Progenitor cell of endocrine pancreas (in vitro differentiated cells): ENCODE measurements at places on chromosomes 4 and X. TPM values are rescaled to one million over a fixed set of nuclear protein-coding genes. Genes with fewer than 3 reads are reported as not detected.

The SLC4A4 gene
- 281 and 286 TPM in 2 replicates for total RNA-seq

The SH3D19 gene
- total RNA-seq = 35.5 and 38.4 TPM in 2 replicates

The FAM241A gene
- 0.22 and 0.29 TPM in 2 replicates for total RNA-seq

The RBM47 gene
- total RNA-seq = 64.3 and 64.8 TPM in 2 replicates

The ELF4 gene
- total RNA-seq = 4.8 and 6.2 TPM in 2 replicates

The PPEF2 gene
- not detected in 2 replicates for total RNA-seq

The DCX gene
- 145 and 171 TPM in 2 replicates for total RNA-seq

The GK2 gene
- not detected in 2 replicates for total RNA-seq

The LAS1L gene
- total RNA-seq = 38.6 and 38.9 TPM in 2 replicates

The BGN gene
- 0.98 and 1.1 TPM in 2 replicates for total RNA-seq

The VEGFC gene
- total RNA-seq = 0.38 and 0.67 TPM in 2 replicates

The CT45A5 gene
- total RNA-seq = not detected in 2 replicates

The STS gene
- total RNA-seq = 7.6 and 7.8 TPM in 2 replicates

The RBMX2 gene
- 28.1 and 29.7 TPM in 2 replicates for total RNA-seq

The NXF3 gene
- not detected in 2 replicates for total RNA-seq

The FOXR2 gene
- total RNA-seq = not detected in 2 replicates

The MAN2B2 gene
- 25.4 and 26.2 TPM in 2 replicates for total RNA-seq

The F11 gene
- 0.51 and 0.53 TPM in 2 replicates for total RNA-seq

The COX7B2 gene
- total RNA-seq = not detected in 2 replicates

The GRIA2 gene
- 2.3 and 2.5 TPM in 2 replicates for total RNA-seq

The ARHGAP24 gene
- 17.6 and 17.8 TPM in 2 replicates for total RNA-seq

The SSX3 gene
- total RNA-seq = not detected in 2 replicates

The MUC7 gene
- not detected in 2 replicates for total RNA-seq

The RPA4 gene
- total RNA-seq = 0.91 and 1.6 TPM in 2 replicates

The ARMCX1 gene
- 29.6 and 31.6 TPM in 2 replicates for total RNA-seq

The MGARP gene
- total RNA-seq = 0.22 TPM in 1 of 2 replicates, not detected in the other

The STARD8 gene
- total RNA-seq = 0.60 and 1.00 TPM in 2 replicates

The FRMD7 gene
- total RNA-seq = not detected in 2 replicates

The ENAM gene
- total RNA-seq = 0.05 and 0.09 TPM in 2 replicates

The ATG4A gene
- total RNA-seq = 12.6 and 15.1 TPM in 2 replicates

The UFSP2 gene
- 30.9 and 32.3 TPM in 2 replicates for total RNA-seq

The BRS3 gene
- total RNA-seq = 0.10 TPM in 1 of 2 replicates, not detected in the other

The PNCK gene
- total RNA-seq = 5.4 and 6.1 TPM in 2 replicates

The TRIML2 gene
- total RNA-seq = not detected in 2 replicates

The GAGE2A gene
- not detected in 2 replicates for total RNA-seq

The ZGRF1 gene
- total RNA-seq = 19.7 and 20.0 TPM in 2 replicates

The RTL3 gene
- total RNA-seq = not detected in 2 replicates

The PNMA5 gene
- not detected in 2 replicates for total RNA-seq

The HS6ST2 gene
- total RNA-seq = 14.8 and 23.6 TPM in 2 replicates

The ITGB1BP2 gene
- 5.8 and 6.6 TPM in 2 replicates for total RNA-seq

The DCLK2 gene
- 6.9 and 7.2 TPM in 2 replicates for total RNA-seq

The TKTL2 gene
- not detected in 2 replicates for total RNA-seq

The GABRE gene
- 1.5 and 2.6 TPM in 2 replicates for total RNA-seq

The DGAT2L6 gene
- total RNA-seq = not detected in 2 replicates

The FUNDC1 gene
- 19.7 and 21.1 TPM in 2 replicates for total RNA-seq

The RNF128 gene
- 14.8 and 17.0 TPM in 2 replicates for total RNA-seq

The SYNPO2 gene
- 1.3 and 2.2 TPM in 2 replicates for total RNA-seq

The AKAP4 gene
- not detected in 2 replicates for total RNA-seq

The BCLAF3 gene
- 13.6 and 13.9 TPM in 2 replicates for total RNA-seq
